ENCODE measurements at places on chromosomes 13 and 19. TPM values are rescaled to one million over a fixed set of nuclear protein-coding genes. Genes with fewer than 3 reads are reported as not detected.

MARCHF2 gene
- total RNA-seq, result 47.1 TPM

COX7A1 gene
- 13.5 TPM for total RNA-seq

BCAM gene
- total RNA-seq, result 18.3 TPM

CYP2B6 gene
- total RNA-seq, result not detected

OR10H2 gene
- total RNA-seq, result not detected

APBA3 gene
- total RNA-seq, result 19.2 TPM

NPHS1 gene
- not detected for total RNA-seq

EXOC3L2 gene
- total RNA-seq, result not detected

NLRP7 gene
- not detected for total RNA-seq

Data from bronchus fibroblast of lung (primary cell).